ENCODE measurements at places on chromosomes 4 and X.

GRCh38 chr4:8542776-8543525, 37.2 kb upstream of the GPR78 start:
- H3K27me3 ChIP-seq = peaks cover 3% of the 10 kb centered on the region
- no peaks in the 10 kb centered on the region for H3K36me3 ChIP-seq
- no peak for DNase-seq
- H3K27ac ChIP-seq = no peak overlapping the region
- H3K4me1 ChIP-seq = no peaks in the 10 kb centered on the region

DNA sequence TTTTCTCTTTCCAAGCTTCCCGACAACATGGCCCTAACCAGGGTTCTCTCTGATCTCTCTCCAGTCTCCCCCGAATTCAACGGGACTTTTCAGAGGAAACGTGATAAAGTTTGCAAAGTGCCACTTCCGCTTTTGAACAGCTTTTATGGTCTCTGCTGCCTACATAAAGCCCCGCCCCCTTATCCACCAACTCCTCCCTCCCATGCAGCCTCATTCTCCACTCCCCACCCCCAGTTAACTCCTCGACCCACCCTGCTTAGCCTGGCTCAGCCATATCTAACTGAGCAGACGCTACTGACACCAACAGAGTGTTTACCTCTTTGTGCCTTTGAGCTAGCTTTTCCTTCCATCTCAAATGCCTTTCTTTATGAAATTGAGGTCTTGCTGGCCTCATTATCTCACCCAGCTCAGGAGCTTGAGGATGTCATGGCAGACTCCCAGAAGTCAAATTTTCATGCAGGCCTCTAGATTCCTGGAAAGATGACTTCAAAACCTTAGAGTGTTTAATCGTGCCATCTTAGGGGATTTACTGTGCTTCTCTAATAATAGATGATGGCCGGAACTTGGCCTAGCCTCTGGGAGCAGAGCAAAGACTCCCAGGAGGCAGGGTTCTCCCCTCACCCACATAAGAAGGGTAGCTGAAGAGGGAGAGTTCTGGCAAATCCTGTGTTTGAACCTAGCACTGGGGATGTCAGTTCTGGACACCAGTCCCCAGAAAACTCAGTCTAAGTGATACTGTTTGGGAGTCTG, 606.0 kb downstream of the BCOR start:
- H3K27me3 ChIP-seq = no peaks in the 10 kb centered on the region
- no peaks in the 10 kb centered on the region for H3K36me3 ChIP-seq
- peak; percentile 63 for DNase-seq
- peaks cover 13% of the 10 kb centered on the region for H3K4me1 ChIP-seq
- H3K27ac ChIP-seq = peak overlapping the region; percentile 62

DNA sequence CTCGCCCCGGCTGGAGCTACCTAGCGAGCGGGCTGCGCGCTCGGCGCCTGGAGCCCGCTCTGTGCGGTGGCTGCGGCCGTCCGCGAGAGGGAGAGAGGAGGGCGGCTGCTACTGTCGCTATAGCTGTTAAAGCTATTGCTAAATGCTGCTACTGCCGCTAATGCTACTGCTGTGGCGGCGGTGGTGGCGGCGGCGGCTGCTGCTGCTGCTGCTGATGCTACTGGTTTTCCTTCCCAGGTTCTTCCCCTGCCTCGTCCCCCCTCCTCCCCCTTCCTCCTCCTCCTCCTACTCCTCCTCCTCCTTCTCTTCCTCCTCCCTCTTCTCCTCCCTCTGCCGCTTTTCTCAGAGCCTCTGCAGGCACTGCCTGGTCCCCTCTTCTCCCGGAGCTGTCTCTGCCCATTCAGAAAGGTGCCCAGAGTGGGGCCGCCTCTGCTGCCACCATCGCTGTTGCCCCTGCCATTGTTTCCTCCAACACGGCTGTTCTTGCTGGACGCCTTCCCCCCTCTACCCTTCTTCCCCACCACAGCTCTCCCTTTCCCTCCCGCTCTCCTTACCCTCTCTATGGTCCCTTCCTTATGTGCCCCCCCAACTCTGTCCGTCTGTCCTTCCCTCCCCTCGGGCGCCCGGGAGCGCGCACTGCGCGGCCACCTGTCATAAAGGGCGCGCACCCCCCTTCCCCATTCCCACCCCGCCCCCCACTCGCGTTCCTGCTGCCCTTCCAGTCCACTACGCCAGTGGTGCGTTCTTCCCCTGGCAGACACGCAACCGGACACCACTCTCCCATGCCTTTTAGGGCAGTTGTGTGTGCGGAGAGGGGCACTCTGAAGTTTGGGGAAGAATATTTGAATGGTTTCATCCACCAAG, at the start of gene NEXMIF:
Gene NEXMIF, minus strand, starts transcription at position 228 of the 864 bp plus-strand sequence.
- peaks cover 12% of the 10 kb centered on the region for H3K27me3 ChIP-seq
- peaks cover 5% of the 10 kb centered on the region for H3K4me1 ChIP-seq
- H3K36me3 ChIP-seq = no peaks in the 10 kb centered on the region
- no peak within 1 kb of the TSS for H3K27ac ChIP-seq
- H3K4me3 ChIP-seq = peak within 1 kb of the TSS; percentile 37
- DNase-seq = no peak

GRCh38 chr4:186770481-186771175, 47.0 kb upstream of the FAT1 start:
- H3K27me3 ChIP-seq = no peaks in the 10 kb centered on the region
- no peak overlapping the region for H3K27ac ChIP-seq
- H3K36me3 ChIP-seq = no peaks in the 10 kb centered on the region
- peaks cover 10% of the 10 kb centered on the region for H3K4me1 ChIP-seq

- H3K27me3 ChIP-seq = no peaks in the 10 kb centered on the region
- no peak for DNase-seq
- no peaks in the 10 kb centered on the region for H3K36me3 ChIP-seq
- no peak overlapping the region for H3K27ac ChIP-seq
- no peaks in the 10 kb centered on the region for H3K4me1 ChIP-seq
These were observed 4.0 kb upstream of the TMEM156 start for GRCh38 chr4:39036172-39036571.

DNA sequence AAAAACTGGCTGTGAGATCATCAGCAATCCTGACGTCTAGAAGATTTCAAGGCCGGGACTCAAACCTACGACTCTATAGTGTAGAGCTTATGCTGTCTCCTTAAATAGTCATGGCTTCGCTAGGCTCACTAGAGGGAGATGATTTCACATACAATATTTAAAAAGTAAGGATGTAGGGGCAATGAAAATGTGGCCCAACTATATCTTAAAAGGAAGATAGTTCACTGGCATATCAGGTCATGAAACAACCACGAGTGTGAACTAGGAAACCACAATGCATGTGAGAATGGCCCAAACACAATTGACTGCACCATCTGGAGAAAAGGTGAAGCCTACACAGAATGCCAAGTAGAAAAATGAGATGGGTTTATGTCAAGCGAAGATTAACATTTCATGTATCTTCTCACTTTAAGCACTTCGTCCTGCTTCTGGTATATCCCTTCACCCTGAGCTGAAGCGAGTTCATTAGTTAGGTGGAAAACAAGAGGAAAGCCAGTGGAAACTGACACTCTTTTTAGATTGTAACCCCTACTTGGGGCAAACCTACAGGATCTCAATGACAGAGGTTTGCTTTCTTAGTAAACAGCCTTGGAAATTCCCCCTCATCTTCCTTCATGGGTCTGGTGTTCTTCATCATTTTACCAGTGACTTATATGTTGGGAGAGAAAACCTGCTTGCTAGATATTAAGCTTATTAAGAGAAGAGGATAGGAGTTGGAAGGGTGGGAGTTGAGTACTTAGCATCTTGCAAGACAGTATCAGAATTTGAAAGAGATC, 17.4 kb downstream of the FAM9C start:
- H3K4me1 ChIP-seq = peaks cover 49% of the 10 kb centered on the region
- no peaks in the 10 kb centered on the region for H3K27me3 ChIP-seq
- H3K4me3 ChIP-seq = no peak overlapping the region
- DNase-seq = no peak
- H3K27ac ChIP-seq = no peak overlapping the region
- no peaks in the 10 kb centered on the region for H3K36me3 ChIP-seq

DNA sequence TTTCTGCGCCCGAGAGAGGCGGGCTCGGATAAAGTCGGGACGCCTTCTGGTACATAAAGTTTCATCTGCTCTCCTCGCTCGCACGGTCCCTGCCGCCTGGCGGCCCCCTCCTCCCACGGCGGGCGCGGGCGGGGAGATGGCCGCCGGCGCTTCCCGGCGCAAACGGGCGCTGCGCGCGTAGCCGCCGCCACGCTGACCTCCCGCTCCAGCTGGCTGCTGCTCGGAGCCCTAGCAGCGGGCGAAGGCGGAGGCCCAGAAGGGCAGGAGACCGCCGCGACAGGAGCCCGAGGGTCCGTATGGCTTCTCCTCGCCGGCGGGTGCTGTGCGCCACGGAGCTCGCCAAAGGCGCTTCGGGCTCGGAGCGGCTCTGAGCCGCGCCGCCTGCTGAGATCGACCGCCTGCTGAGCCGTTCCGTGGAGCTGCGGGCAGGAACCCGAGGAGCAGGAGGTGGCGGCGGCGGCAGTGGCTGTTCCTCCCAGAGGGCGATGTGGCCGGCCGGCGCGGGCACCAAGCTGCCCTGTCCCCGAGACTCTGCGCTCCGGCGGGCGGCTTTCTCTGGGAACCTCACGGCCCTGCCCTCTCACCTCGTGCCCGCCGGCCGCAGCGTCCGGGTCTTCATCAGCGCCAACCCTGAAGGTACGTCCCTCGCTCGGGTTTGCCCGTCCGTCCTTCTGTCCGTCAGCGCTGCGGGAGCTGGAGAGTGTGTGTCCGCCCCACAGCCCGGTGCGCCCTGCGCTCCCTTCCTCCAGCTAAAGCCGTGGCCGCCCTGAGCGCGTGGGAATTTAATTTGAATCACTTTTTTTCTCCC, at the start of gene NWD2:
Gene NWD2, plus strand, starts transcription at position 161 of the 808 bp plus-strand sequence. Its CDS starts 325 bp downstream, at position 486.
- H3K36me3 ChIP-seq = no peaks in the 10 kb centered on the region
- H3K4me1 ChIP-seq = no peaks in the 10 kb centered on the region
- H3K4me3 ChIP-seq = no peak within 1 kb of the TSS
- H3K27me3 ChIP-seq = peaks cover 78% of the 10 kb centered on the region

GRCh38 chr4:85086721-85087120, 120.2 kb upstream of the WDFY3 start:
- H3K36me3 ChIP-seq = no peaks in the 10 kb centered on the region
- DNase-seq = no peak
- no peaks in the 10 kb centered on the region for H3K4me1 ChIP-seq
- no peak overlapping the region for H3K4me3 ChIP-seq
- no peak overlapping the region for H3K27ac ChIP-seq

DNA sequence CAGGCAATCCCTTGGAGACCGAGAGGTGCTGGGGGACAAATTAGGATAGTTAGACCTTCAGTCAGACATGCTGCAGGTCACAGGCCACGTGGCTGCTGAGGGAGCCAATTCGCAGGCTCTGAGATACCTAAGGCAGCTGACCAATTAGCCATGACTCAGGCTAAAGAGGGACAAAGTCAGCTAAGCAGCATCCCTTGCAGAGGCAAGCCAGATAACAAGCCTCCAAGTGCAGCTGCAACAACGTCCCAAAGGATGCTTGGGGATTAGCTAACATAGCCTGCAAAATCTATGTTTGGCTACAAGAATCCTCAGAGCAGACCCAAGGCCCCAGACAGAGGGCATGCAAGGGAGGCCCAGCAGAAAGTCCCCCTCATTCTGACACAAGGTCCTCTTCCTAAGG, 93.5 kb downstream of the SEL1L3 start:
- H3K4me3 ChIP-seq = no peak overlapping the region
- H3K4me1 ChIP-seq = no peaks in the 10 kb centered on the region

GRCh38 chr4:15552557-15553362, 83.1 kb downstream of the CC2D2A start:
- peaks cover 5% of the 10 kb centered on the region for H3K4me1 ChIP-seq
- H3K36me3 ChIP-seq = peaks cover 13% of the 10 kb centered on the region
- DNase-seq = no peak
- H3K27me3 ChIP-seq = no peaks in the 10 kb centered on the region
- no peak overlapping the region for H3K4me3 ChIP-seq
- H3K27ac ChIP-seq = no peak overlapping the region

- no peaks in the 10 kb centered on the region for H3K4me1 ChIP-seq
- no peak for DNase-seq
- no peak overlapping the region for H3K4me3 ChIP-seq
- H3K36me3 ChIP-seq = no peaks in the 10 kb centered on the region
- H3K27me3 ChIP-seq = no peaks in the 10 kb centered on the region
These were observed 254.2 kb downstream of the CBR4 start for GRCh38 chr4:168755598-168756477.

- no peaks in the 10 kb centered on the region for H3K27me3 ChIP-seq
- H3K4me1 ChIP-seq = no peaks in the 10 kb centered on the region
- no peak overlapping the region for H3K4me3 ChIP-seq
These were observed 26.1 kb downstream of the RAP1GDS1 start for GRCh38 chr4:98287328-98287727.

- H3K4me1 ChIP-seq = no peaks in the 10 kb centered on the region
- H3K27ac ChIP-seq = no peak overlapping the region
- H3K27me3 ChIP-seq = no peaks in the 10 kb centered on the region
These were observed 25.7 kb upstream of the MND1 start for GRCh38 chr4:153318696-153319320.

DNA sequence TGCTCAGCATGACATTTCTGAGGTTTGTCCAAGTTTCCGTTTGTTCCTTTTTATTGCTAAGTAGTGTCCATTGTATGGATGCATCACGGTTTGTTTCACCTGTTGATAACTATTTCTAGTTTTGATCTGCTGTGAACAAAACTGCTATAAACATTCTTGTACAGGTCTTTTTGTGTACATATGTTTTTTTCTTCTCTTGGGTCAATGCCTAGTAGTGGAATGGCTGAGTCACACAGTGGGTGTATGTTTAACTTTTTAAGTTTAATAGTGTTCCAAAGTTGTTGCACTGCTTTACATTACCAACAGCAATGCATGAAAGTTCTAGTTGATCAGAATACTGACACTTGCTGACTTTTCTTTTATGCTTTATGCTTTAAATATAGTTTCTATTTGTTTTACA, 76.7 kb downstream of the MAOB start:
- H3K4me1 ChIP-seq = no peaks in the 10 kb centered on the region
- H3K27me3 ChIP-seq = no peaks in the 10 kb centered on the region
- H3K4me3 ChIP-seq = no peak overlapping the region
- peaks cover 2% of the 10 kb centered on the region for H3K36me3 ChIP-seq
- H3K27ac ChIP-seq = peak overlapping the region; percentile 7

DNA sequence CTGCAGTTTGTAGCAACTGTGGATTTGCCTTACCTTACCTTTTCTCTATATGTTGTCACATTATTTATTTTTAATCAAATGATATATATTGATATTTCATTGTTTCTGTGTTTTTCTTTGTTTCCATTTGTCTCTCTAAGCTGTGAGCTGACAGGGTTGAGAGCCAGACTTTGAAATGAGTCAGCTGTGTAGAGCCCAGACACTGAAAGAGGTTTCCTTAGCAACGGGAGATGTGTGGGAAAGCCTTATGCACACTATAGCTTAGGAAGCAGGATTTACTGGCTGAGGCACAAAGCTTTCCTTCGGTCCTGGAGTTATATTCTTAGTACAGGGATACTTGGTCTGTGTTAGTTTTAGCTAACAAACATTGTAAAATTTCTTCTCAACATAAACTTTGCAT, 192.2 kb downstream of the FGF13 start:
- no peaks in the 10 kb centered on the region for H3K27me3 ChIP-seq
- H3K27ac ChIP-seq = no peak overlapping the region
- H3K4me3 ChIP-seq = no peak overlapping the region
- peak; percentile 15 for DNase-seq

All from large intestine (tissue), 12 donors.